LoVo (cell line): ENCODE measurements at places on chromosomes 11 and 22.

DNA sequence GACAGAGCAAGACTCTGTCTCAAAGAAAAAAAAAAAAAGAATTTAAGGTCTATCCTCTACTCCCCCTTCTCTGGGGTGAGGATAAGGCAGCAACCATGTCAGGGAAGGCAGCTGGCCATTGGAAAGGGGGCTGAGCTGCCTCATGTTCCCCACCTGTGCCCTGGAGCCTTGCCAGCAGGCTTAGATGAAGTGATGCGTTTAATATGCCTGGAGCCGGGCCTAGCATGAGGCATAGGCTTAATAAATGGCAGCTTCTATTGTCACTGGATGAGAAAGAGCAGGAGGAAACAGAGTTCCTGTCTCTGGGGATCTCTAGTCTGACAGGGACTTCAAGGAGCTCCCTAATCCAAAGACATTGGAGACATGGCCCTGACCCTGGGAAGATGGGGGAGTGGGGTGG is 3.2 kb upstream of the KCNE3 start:
- DNase-seq = no peak

- no peak for DNase-seq
Measured at GRCh38 chr11:16512899-16513241, 156.5 kb upstream of the SOX6 start.

DNA sequence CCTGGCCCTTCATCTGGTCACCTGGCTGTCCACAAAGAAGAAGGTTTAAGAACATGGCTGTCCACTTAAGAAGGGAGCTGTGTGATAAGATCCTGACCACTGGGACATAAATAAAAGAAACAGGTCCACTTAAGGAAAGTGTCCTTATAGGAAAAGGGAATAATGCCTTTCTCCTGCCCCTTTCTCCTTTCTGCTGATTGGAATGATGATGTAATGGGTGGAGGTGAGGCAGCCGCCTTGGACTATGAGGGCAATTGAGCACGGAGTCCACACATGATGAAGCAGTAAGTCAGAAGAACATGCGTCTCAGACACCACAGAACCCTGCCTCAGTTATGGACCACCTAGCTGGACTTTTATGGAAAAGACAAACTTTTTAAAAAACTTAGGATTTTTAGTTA is 401.1 kb downstream of the SHANK2 start:
- no peak for DNase-seq

GRCh38 chr11:118619444-118620197 is 12.2 kb downstream of the PHLDB1 start:
- DNase-seq = no peak

DNA sequence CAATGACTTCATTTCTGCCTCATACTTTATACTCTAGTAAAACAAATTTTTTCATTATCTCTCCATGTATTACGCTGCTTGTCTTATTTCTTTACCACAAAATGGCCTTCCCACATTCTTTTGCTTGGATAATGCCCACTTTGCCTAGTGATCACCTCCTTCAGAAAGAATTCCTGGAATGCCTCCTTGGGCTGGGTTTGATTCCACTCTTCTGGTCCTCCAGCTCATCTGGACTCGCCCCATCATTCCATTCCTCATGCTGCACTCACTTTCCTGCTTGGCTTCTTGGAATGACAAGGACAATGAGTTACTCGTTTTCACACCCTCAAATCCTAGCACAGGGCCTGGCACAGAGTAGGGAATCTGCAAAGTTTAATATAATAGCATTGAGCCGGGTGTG is 475.1 kb upstream of the LARGE1 start:
- DNase-seq = peak; percentile 8

DNA sequence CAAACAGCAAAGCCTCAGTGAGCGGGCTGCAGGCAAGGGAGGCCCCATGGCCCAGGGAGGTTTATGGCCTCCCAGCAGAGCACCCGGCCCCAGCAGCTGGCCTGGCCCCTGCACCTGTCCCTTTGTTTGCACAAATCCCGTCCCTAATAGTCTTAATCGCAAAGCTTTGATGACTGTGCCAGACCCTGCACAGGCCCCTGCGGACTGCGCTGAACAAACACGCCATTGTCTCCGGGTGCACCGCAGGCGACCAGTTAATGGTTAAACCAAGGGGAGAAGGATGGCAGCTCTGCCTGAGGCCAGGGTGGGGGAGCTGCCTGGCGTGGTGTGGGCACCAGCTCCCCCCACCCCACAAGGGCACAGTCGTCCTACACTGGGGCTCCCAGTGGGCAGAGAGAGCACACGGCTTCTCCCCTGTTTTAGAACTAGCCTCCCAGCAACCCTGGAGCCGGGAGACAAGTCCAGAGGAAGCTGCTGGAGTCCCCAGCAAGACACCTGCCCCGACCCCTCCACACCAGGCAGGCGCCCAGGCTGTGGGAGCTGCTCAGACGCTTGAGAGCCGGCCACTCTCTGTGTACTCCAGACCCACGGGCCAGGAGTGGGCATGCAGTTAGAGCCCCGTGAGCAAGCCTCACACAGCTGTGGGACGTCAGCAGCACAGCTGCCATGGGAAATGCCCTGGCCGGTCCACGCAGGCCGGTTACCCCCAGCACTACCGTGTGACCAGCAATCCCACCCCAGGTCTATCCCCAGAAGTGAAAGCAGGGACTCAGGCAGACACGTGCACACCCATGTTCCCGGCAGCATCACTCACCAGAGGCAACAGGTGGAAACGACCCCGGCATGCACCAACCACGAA is 39.7 kb upstream of the TH start:
- DNase-seq = peak; percentile 72

GRCh38 chr11:69576069-69576782 is 64.7 kb upstream of the CCND1 start:
- DNase-seq = no peak

GRCh38 chr11:33658195-33658900 is 42.3 kb downstream of the C11orf91 start:
- no peak for DNase-seq

GRCh38 chr11:3859373-3859881 is 4.0 kb downstream of the STIM1 start:
- DNase-seq = no peak

DNA sequence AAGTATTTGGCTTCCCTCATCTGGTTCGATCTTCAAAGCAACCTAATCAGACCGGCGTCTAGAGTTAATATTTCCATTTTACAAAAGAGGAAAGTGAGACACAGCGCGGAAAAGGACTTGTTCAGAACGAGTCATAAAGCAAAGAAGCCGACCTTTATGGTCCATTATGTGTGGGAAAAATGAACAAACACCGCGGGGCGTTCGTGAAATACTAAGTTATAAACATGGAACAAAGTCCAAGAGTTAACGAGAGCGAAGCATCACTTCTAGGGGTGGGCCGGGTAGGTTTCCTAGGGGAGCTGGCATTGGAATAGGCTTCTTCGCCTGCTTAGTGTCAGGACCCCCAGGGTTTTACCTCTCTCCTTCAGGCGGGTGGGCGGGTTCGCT is 575 bp downstream of the DUSP18 start:
- peak; percentile 67 for DNase-seq
